NCI-H1105 treated with DMSO at 0.1 percent for 48 hours (cell line): ENCODE measurements at places on chromosomes 3 and 15.

- DNase-seq: no peak
These were observed 70.3 kb downstream of the SCN5A start for GRCh38 chr3:38579141-38579540.

- DNase-seq: no peak
These were observed 34.3 kb upstream of the RFTN1 start for GRCh38 chr3:16547561-16548357.

- DNase-seq: peak; percentile 76
These were observed 85.2 kb upstream of the CHL1 start for GRCh38 chr3:111143-112069.

DNA sequence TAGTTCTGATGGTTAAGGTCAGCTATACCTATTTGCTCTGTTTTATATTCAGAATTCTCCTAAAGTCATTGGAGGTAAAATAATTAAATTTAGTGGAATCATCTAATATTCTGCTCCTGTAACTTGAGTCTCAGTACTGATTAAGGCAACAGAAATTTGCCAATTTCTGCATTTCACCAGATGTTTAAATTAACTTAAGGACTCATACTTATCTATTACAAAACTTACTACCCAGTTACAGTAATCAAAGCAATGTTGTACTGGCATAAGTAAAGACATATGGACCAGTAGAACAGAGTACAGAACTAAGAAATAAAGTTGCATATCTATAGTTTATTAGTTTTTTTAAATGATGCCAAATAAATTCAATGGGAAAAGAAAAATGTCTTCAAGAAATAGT lies 1043.8 kb downstream of the OTOL1 start:
- no peak for DNase-seq

GRCh38 chr15:69478259-69478781 lies 25.7 kb downstream of the RPLP1 start:
- DNase-seq: peak; percentile 79
